ENCODE measurements at places on chromosomes 7 and 10.

DNA sequence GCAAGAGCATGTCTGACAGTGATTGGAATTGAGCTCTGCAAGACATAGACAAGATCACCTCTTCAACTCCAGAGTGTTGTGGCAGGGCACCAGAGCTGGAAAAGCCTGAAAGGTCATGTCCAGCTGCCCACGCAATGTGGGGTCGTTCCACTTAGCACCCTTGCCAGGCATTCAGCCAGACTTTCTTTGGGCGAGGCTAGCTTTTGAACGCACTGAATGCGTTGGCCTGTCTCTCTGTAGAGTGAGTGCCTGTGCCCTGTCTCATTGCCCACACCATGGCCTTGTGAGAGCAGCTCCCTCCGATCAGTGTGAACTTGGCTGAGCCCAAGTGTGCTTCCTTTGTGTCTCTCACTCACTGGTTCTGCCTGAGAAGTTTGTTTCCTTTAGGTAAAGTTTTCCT is 23.3 kb downstream of the UBTD1 start:
- DNase-seq = no peak

DNA sequence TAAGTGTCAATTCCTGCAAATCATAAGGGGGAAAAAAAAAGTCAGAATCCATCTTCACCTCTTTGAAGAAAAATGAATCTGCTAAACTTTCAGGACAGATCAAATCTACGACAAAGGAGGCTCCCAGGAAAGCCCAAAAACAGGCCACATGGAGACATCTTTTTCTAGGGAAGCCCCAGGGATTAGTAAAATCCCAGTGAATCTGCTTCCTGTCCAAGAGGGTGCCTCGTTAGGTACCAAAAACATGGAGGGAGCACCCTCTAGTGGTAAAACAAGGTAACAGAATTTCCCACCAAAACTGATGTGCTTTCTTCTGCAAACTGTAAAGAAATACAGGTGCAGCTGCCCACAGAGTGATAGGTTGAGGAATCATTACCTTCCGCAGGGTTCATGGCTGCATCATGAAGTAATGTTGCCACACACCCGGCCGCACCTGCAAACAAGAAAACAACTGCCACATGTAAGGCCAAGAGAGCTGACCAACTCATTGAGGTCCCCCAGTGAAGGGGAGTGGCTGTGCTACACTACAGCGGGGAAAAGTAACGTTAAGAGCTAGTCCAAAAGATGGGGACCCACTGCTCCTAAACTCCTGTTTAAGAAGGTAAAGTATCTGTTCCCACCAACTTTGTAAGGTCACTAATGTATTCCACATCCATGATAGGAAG is 7.9 kb downstream of the SLC25A28 start:
- peak; percentile 57 for DNase-seq

GRCh38 chr10:21495002-21495751 is 30.3 kb downstream of the SKIDA1 start:
- DNase-seq = no peak

DNA sequence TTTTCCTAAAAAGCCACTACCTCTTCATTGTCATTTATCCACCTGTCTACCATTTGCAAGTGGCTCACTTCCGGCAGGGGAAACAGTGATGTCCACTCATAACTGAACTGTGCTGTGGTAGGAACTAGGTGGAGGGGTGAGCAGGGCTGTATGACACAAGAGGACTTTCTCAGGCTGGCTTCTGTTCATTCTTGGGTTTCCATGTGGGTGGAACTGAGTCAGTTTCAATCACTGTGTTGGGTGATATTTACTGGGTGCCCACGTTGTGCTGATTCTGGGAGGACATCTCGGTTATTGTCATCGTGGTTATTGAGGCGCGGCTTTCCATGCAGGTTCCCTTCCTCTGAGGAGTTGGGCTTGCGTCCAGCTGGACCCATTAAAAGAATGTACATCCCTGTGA is 38.8 kb downstream of the RAMP3 start:
- no peak for DNase-seq

- DNase-seq = no peak
Measured at GRCh38 chr10:33412653-33413361, 78.3 kb upstream of the NRP1 start.

GRCh38 chr7:131011432-131011742 is 277.4 kb upstream of the KLF14 start:
- peak; percentile 10 for DNase-seq

GRCh38 chr7:54546986-54547314 is 4.8 kb downstream of the VSTM2A start:
- no peak for DNase-seq

DNA sequence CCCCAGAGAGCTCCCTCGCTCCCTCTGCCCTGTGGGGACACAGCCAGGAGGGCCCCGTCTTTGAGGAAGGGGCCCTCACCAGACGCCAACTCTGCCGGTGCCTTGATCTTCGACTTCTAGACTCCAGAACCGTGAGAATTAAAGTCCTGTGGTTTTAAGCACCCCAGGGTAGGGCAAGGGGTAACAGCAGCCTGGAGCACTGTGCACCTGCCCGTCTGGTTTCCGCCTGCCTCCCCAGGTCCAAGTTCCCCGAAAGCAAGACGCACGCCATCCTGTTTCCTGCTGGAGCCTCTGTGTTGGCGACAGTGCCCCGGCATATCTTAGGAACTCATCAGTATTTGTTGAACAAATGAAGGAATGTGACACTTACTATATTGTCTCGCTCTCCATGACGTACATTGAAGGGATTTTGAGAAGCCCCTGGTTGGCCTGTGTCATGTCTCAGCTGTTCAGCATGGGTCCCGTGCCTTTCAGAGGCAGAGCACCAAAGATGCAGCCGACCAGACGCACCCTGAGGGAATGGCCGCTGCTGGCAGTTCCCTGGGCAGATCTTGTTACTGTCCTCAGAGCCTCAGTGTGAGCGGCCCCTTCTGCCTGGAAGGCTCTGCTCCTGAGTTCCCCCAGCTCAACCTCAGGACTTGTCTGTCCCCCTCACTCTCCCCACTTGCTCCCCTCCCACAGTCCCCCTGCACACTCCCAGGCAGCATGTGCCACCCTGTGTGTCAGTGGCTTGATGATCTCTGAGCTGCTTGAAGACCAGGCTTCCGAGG is 226.2 kb downstream of the TCERG1L start:
- no peak for DNase-seq

- no peak for DNase-seq
Measured at GRCh38 chr7:16813232-16813616, 8.4 kb upstream of the AGR2 start.

DNA sequence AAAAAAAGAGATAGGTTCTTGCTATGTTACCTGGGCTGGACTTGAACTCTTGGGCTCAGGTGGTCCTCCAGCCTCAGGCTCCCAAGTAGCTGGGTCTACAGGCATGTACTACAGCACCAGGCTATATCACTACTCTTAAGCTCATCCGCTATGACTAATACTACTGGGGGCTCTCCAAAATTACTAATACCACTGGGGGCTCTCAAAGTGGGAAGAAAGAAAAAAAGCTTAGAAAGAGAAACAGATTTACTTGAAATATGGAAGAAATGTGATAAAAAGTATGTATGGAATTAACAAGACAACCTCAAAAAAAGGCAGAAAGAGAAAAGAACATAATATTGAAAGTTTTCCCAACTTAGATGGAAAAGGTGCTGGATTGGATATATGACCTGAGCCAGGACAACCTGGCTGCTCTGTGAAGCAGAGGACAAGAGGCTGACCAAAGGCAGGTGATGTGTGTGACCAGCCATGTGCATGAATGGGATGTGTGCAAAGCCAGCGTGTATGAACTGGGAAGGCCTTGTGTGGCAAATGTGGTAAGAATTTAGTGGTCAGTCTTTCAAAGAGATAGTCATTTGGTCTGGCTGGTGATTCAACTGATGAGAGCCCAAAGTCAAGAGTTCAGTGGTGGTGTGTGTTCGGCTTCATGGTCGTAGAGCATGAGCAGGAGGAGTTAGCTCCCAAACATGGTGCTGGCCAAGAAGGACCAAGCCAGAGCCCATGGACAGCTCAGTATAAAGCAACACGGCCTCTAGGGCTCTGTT is 232.4 kb upstream of the KLF14 start:
- no peak for DNase-seq

- peak; percentile 39 for DNase-seq
Measured at GRCh38 chr7:83655951-83656556, 7.1 kb upstream of the SEMA3E start.

DNA sequence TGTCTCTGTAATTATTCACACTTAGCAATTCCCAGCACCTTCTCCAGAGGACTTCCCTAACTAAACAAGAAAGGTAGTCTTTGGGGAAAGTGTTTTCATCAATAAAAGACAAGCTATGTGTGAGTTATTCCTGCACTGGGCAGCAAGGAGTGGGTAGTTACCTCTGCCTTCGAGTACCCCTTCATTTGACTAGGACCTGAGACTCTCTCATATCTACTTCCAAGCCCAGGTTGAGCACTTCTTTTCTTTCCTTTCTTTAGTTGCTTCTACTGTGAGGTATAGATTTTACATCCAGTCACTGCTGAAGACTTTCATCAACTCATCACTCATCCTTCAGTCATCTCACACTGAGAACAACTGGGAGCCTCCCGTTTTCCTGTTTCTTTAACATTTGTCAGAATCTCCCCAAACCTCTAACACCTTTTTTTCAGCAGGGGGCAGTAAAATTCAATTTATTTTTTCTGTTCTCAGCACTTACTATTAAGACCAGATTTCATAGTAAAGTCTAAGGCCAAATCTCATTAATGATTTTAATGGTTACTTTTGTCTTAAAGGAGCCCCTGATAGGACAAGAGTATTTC is 80.1 kb upstream of the PRSS1 start:
- peak; percentile 59 for DNase-seq

- DNase-seq = no peak
Measured at GRCh38 chr10:50622706-50623662, 772 bp downstream of the SGMS1 start.

DNA sequence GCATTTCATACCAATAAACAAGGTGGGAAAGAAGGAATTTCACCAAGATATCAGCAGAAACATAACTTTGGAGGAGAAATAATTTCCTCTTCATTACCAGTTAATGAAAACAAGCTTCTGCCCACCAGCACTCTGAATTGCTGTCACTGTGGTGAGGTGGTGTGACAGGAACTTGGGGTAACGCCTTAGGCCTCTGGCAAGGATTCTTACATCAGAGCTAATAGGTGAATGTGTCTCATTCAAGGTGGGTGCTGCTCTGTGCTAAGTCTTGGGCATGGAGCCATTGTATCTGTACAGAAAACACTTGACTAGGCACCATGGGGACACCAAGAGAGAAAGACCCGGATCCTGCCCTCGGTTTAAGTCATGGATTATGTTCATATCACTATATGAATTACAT is 8.3 kb upstream of the LOXL4 start:
- no peak for DNase-seq

DNA sequence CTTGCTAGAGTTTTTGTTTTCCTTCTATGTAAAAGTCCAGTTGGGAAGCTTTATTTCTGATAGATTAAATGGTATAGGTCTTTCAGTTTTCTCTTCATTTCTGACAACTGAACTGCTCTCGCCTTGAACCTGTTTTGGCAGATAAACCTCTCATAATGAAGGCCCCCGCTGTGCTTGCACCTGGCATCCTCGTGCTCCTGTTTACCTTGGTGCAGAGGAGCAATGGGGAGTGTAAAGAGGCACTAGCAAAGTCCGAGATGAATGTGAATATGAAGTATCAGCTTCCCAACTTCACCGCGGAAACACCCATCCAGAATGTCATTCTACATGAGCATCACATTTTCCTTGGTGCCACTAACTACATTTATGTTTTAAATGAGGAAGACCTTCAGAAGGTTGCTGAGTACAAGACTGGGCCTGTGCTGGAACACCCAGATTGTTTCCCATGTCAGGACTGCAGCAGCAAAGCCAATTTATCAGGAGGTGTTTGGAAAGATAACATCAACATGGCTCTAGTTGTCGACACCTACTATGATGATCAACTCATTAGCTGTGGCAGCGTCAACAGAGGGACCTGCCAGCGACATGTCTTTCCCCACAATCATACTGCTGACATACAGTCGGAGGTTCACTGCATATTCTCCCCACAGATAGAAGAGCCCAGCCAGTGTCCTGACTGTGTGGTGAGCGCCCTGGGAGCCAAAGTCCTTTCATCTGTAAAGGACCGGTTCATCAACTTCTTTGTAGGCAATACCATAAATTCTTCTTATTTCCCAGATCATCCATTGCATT is 27.1 kb downstream of the MET start:
- peak; percentile 90 for DNase-seq

Measured in NCI-H1105 treated with DMSO at 0.1 percent for 48 hours (cell line).